Stimulated activated CD4-positive, alpha-beta T cell treated with anti-CD3 and anti-CD28 coated beads, Interleukin-2, amount 100 ng/mL, for 24 hours (primary cell): ENCODE measurements at places on chromosomes 6 and 20.

DNA sequence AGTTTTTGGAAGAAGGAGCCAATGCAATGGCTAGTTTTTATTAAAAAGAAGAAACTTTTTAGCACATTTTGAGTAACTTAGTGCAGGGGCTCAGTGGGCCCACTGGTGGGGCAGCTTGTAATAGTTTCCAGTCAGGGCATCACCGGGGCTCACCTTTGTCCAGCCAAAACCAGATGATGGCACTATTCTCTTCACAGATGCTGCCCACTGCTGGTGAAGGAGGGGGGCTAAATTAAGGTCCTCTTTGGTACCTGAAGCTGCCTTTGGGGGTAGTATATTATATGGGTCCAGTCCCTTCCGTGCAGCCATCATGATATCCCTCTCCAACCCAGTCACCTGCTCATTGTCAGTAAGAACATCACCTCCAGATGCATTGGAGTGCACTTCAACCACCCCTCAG lies 182.9 kb downstream of the PDE7B start:
- DNase-seq: no peak

DNA sequence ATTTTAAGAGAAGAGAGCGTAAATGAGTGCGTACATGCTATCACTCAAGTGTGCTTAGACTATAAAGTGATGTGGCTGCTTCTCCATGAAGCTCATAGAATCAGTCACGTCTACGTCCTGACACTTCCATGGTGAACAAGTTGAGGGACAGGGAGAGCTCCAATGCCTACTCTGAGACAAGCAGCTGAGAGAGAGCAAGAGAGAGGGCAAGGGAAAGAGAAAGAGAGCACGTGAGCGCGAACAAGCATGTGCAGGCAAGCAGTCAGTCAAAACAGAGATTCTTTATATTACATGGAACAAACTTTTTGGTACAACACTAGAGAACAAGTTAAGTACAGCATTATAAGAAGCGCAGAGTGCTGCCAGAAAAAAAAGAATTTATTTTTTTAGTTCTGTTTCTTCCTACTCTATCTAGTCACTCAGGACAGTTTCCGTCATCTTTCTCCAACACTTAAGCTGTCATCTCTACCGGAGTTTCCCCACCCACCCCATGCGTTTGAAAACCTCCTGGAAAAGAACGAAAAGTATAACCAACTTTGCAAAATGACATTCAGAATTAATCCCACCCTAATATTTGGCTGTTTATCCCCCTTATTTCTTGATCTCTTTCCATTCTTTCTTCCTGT lies 61.8 kb downstream of the EPB41L2 start:
- no peak for DNase-seq

- no peak for DNase-seq
Measured at GRCh38 chr6:169216830-169217229, 36.8 kb downstream of the THBS2 start.

- DNase-seq: no peak
Measured at GRCh38 chr6:81950877-81951276, 198.4 kb upstream of the TENT5A start.

DNA sequence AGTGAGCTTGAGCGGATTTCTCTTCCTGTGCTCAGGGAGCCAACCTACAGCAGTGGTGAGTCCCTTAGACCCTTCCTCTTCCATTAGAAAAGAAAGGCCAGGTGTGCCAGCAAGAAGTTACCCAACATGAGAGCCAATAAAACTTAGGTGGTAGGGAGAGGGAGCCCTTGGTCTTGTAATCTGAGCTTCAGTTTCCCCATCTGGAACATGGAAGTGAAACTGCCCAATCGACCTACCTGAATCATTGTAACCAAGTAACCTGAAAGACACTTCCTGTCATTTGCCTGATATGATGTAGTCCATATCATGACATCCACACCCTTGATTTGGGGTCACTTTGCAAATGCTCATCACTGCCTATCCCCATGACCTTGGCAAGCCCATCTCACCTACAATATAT lies 66.4 kb downstream of the MDGA1 start:
- no peak for DNase-seq
